Hair follicle dermal papilla cell (primary cell): ENCODE measurements at places on chromosomes 5 and 9. TPM values are rescaled to one million over a fixed set of nuclear protein-coding genes. Genes with fewer than 3 reads are reported as not detected.

Gene C9
- total RNA-seq, result 0.16 and 0.24 TPM in 2 replicates

Gene SPATA24
- total RNA-seq, result 1.6 and 7.2 TPM in 2 replicates

Gene CAPSL
- total RNA-seq, result 1.1 TPM in 1 of 2 replicates, not detected in the other

Gene ANGPTL2
- 93.9 and 100 TPM in 2 replicates for total RNA-seq

Gene PCDHA12
- total RNA-seq, result 0.16 and 0.36 TPM in 2 replicates

Gene CIZ1
- 48.1 and 52.7 TPM in 2 replicates for total RNA-seq

Gene FOXD4L5
- 0.16 TPM in 1 of 2 replicates, not detected in the other for total RNA-seq

Gene DNAJB5
- total RNA-seq, result 16.9 and 19.7 TPM in 2 replicates

Gene CMBL
- total RNA-seq, result 6.7 and 8.7 TPM in 2 replicates

Gene EPB41L4B
- 0.32 and 0.36 TPM in 2 replicates for total RNA-seq

Gene GDA
- total RNA-seq, result not detected in 2 replicates
